SHP77 treated with DMSO at 0.1 percent for 48 hours (cell line): ENCODE measurements at places on chromosomes 4 and X.

DNA sequence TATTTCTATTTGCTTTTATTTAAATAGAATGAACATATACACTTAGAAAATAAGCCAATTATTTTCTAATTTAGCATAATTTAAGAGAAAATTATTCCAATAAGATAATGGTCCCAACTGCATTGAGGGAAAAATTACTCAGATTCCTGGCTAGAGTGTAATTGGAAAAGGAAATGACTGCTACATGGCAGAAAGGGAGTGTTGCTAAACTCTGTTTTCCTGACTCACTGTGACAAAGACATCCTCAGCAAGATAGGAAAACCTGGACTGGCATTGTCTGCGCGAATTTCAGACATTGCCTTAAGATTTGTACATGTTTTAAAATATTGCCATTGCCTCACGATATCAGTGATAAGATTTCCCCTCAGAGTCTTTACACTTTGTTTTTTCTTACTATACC, 8.2 kb downstream of the TNIP3 start:
- no peak for DNase-seq

GRCh38 chrX:49748211-49748956, 52.6 kb upstream of the PAGE1 start:
- DNase-seq, result no peak

- no peak for DNase-seq
These were observed 23.1 kb downstream of the CENPC start for GRCh38 chr4:67522230-67522629.

DNA sequence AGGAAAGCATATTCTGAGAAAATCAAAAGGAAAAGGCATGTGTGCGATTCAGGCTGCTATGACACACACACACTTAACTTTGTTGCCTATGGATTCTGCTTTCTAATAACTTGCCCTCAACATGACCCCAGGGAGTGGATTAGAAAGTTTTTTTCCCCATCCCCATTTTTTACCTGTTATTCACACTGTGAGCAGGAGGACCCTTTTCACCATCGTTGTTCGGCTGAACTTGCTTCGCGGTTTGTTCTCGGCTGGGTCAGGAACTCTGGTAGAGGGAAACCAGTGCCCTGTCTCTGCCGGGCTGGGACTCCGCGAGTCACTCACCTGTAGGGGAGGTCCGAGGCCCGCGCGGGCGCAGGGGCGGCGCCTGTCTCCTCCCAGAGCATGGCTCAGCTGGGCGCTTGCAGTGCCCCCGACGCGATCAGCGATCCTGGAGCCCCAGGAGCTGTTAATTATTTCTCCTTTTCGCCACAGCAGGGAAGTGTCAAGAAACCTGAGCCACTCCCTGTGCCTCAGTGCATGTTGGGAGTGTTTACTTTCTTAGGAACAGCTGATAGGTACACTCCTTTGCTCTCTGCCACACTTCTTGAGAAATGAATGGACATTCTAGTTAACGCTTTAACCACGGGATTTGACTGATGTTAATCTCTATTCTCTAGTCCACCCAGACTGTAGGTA, at the start of gene RASSF6:
TSS of gene RASSF6 (minus strand) at position 322 of the 678 bp plus-strand sequence. CDS start 8,641 bp downstream, outside the sequence.
- no peak for DNase-seq

DNA sequence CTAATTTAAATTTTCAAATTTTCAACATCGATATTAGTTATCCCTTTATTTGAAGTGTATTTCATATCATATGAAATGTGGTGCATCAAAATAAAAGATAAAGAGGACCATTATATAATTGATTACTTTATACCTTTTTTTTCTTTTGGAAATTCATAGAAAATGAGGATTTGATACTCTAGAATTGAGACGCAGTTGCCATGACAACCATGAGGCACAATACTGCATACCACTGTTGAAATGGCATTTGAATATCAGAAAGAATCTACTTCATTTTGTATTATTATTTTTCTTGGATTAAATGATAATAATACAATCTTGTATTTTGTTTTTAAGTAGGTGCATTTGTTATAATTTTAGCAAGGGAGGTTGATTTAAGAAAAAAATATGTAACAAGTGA, 323.1 kb downstream of the PCDH18 start:
- DNase-seq, result no peak

GRCh38 chrX:123822965-123823364, 36.9 kb upstream of the XIAP start:
- no peak for DNase-seq
